ENCODE measurements at places on chromosomes 3 and 15.

DNA sequence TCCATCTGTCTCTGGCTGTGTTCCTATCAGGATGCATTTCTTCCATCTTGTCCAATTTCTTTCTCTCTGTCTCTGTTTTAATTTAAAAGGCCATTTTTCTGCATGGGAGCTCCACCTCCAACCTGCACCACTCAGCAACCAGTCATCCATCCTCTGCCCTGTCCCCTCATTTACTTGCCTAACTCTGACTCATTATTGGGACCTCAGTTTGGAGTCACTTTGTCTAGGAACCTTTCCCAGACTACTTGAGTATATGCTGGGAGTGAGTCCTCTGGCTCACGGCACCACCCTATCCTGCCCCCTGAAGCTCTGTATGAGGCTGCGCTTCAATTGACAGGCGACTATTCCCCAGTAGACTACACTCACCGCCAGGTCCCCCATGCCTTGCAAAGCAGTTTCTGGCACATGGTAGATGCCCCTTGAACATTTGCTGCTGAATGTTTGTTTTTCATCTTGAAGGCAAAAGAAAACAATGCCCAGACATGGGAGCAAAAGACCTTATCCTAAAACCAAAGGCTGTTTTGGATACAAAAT lies 513.3 kb upstream of the CFAP20DC start:
- DNase-seq = no peak

DNA sequence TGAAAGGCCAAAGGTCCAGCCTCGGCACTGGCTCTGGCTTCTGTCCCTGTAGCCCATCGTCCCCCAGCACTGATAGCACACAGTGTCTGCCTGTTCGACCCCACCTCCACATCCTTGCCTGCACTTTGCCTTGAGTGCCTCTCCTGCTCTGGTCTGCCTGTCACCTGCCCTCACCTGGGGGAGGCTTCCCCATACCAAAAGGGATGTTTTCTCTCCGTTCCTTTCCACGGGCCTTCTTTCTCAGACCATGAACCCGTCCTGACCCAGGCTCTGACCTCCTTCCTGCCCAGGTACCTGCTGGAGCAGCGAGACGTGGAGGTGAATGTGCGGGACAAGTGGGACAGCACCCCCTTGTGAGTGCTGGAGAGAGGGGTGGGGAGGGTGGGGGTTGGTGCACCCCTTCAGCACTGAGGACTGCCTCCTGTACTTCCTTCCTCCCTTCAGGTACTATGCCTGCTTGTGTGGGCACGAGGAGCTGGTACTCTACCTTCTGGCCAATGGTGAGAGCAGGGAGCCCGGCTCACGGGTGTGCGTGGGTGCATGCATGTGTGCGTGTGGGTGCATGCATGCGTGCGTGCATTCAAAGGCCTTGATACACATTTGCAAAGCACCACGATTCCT lies 1.5 kb downstream of the ABTB1 start:
- DNase-seq = no peak

GRCh38 chr3:42935472-42935871 lies 29.5 kb downstream of the ZNF662 start:
- DNase-seq = no peak

GRCh38 chr3:39541917-39542329 lies 74.4 kb downstream of the MOBP start:
- DNase-seq = no peak

- DNase-seq = no peak
These were observed 99.6 kb downstream of the TMCC1 start for GRCh38 chr3:129793942-129794310.

- no peak for DNase-seq
These were observed 9.9 kb upstream of the KLHL25 start for GRCh38 chr15:85804481-85805170.

DNA sequence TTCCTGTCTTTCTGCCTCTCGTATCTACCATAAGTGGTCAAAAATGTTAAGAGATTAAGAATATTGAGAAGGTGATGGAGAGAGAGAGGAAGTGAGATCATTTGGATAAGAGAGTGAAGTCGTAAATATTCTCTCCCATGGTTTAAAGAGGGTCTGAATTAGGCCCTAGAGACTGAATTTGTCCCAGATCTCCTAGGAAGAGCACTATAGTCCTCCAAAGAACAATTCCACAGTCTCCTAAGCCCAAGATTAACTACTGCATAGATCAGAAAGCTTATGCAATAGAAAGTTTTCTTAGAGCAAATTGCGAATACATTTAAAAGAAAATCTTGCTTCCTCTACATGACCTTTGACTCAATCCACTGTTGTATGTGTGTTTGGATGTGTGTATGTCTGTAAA lies 598.8 kb downstream of the TUSC7 start:
- DNase-seq = no peak

DNA sequence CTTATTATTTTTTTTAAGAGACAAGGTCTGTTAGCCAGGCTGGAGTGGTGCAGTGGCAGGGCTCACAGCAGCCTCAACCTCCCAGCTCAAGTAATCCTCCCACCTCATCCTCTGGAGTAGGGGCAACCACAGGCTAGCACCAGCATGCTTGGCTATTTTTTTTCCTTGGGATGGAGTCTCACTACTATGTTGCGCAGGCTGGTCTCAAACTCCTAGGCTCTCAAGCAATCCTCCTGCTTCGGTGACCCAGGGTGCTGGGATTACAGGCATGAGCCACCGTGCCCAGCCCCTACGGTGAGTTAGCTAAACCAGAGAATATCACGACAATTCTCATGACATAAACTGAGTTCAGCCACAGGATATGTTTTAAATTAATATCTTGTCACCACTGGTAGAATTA lies 2.0 kb downstream of the DCUN1D1 start:
- no peak for DNase-seq

GRCh38 chr15:84926491-84927230 lies 42.2 kb downstream of the SLC28A1 start:
- DNase-seq = no peak

- DNase-seq = no peak
These were observed 35.2 kb downstream of the GOLGA6L2 start for GRCh38 chr15:23411841-23412240.

DNA sequence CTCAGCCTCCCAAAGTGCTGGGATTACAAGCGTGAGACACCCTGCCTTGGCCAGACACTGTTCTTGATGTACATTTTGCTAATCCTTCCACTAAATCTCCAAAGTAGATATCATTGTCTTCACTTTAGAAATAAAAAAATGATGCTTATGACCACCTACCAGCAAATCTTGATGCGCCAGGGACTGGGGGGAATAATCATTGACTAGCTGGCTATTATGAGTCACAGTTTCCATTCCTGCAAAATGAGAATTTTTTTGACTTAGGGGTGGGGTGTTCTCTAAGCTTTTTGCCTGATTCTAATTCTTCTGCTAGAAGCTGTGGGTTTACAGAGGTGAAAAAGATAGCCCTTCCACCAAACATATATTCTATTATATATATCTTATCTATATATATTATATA lies 17.1 kb upstream of the RFC4 start:
- peak; percentile 16 for DNase-seq

DNA sequence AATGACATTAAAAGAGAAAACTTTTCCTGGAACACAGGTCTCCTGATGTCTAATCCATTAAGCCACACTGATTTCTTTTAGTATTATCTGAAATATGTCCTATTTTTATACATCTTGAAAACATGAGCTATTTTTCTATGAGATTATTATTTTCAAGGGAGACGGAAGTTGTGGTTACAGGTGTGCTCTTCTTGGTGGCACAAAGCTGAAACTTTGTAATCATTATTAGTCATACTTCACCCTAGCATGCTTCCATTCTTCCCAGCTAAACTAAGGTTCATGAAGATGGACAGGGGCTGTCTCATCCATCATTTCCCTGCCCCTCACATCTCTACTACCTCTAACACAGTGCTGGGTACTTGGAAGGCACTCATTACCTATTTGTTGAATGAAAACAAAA lies 85.6 kb upstream of the POU1F1 start:
- DNase-seq = no peak

- no peak for DNase-seq
These were observed 20.8 kb upstream of the BCL2A1 start for GRCh38 chr15:79991826-79992225.

- DNase-seq = no peak
These were observed 18.5 kb downstream of the RYK start for GRCh38 chr3:134232151-134232550.

GRCh38 chr3:190387578-190388213 lies at the start of gene CLDN16:
Gene CLDN16, plus strand, starts transcription at chr3:190388163. Its CDS starts 167 bp downstream, at chr3:190388330.
- no peak for DNase-seq

- DNase-seq = no peak
These were observed 18.8 kb downstream of the HAPLN3 start for GRCh38 chr15:88876573-88876972.

- peak; percentile 68 for DNase-seq
These were observed 651 bp downstream of the PLSCR2 start for GRCh38 chr3:146468671-146469149.

DNA sequence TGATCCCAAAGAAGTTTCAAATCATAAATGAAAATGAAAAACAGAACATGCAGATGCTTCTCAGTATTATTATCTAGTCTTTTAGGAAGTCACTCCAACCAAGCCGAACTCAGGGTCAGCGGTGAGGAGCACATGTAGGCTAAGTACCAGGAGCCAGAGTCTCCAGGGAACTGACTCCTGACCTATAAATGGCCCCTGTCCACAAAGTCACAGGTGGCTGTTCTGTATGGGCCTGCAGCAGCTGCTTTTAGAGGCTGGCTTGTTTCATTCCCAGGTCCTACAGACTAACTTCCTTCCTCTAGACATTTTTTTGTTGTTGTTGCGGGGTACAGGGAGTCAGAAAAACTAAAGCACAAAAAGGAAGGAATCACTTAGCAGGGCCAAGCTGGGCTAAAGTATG lies 54.6 kb downstream of the DAPK2 start:
- DNase-seq = no peak

Data from SJSA1 (cell line).